ENCODE measurements at places on chromosomes 7 and 10.

- DNase-seq, result peak; percentile 76
Measured at GRCh38 chr10:118241229-118242137, 100.6 kb downstream of the FAM204A start.

DNA sequence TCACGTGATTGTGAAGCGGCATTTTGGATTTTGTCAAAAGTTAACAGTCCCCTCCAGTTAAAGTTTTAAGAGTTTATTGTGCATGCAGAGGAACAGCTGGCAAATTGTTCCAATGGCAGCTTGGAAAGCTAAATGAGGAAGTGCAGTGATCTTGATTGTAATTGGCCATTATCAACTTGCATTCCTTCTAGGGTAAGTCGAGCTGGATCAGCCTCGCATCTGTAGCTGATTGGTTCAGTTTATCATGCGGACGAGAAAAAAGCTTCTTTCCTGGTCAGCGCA is 566 bp downstream of the ZNF789 start:
- DNase-seq, result peak; percentile 93

DNA sequence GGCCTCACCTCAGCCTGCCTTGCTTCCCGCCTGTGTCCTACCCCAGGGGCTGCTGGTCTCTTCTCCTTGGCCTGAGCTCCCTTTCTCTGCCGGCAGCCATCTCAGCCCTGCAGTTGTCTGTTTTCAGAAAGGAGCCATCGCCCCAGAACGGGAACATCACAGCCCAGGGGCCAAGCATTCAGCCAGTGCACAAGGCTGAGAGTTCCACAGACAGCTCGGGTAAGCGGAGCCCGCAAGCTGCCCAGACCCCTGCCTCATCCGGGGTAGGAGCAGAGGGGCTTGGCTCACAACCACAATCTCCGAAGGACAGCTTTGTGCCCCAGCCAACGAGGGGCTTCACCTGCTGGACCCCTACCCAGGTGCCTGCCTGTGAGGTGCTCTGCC is 5.3 kb upstream of the DEPP1 start:
- no peak for DNase-seq

GRCh38 chr7:69739190-69739589 is 140.9 kb downstream of the AUTS2 start:
- no peak for DNase-seq

GRCh38 chr7:24703296-24703695 is 54.0 kb downstream of the GSDME start:
- no peak for DNase-seq

- no peak for DNase-seq
Measured at GRCh38 chr10:119406137-119406536, 136.4 kb downstream of the RGS10 start.

DNA sequence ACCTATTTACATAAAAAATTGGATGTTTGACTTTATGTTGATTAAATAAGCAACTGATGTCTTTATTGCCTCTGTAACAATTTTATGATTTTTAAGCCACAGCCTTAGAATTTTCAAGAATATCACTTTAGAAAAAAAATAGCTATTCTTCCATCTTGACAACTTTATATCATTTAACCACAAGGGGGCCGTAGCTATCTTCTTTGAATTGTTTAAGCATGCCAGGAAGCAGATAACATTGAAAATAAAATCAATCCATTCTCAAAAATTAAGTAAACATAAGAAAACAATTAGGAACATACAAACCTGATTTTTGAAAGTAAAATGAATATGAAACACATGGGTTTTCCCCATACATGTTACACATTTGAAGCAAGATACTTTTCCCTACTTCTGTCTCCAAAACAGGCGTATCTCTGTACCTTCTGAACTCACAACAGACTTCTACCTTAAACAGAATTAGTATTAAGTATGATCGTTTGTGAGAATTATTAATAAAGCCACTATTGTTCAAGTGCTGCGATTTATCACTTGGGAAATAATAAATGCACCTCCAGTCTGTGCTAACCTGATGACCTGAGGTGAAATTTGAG is 209.0 kb downstream of the CACNA2D1 start:
- DNase-seq, result peak; percentile 74

DNA sequence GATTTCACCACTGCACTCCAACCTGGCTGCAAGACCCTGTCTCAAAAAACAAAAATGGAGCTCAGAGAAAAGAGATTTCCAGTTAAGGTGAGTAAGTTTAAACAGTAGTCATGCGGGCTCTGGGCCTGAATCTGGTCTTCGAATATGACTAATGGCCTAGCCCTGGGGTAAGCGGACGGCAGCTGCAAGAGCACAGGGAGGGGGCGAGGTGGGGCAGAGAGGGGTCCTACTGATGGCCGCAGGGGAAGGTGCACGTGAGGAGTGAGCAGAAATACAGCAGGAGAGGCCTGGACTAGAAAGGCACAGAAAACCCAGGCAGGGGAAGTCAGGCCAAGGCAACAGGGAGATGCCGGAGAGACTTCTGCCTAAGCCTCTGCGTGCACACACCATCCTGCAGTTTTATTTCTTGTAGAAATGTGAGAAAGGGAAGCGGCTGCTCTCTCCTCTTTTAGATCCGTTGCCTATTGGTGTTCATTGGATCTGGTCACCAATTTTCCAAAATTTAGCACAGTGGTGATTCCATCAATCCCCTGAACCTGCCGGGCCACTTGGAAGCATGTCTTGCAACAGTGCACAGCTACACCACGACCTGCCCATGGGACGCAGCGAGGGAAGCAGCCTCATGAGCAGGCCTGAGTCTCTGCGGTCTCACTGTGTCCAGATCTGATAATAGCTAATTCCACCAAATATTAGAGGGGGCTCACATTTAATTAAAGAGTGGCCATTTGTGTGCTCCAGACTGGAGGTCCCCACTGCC is 139.0 kb downstream of the PAXIP1 start:
- DNase-seq, result no peak

DNA sequence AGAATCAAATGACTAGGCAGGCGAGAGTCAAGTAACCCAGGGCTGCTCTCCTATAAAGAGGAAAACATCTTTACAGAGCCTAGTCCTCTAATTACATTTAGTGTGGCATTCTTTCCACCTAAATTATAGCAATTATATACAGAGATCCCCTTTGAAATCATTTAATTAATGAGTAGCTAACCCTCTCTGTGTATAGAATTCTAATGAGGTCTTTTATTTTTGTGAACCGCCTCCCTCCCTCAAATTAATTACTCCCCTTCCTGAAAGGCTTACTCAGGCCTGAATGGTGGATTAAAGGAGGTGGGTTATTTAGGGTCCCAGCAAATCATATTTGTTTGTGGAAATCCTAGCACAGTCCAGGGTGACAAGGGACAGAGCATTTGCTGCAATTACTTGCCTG is 551.8 kb downstream of the SORCS3 start:
- DNase-seq, result no peak

DNA sequence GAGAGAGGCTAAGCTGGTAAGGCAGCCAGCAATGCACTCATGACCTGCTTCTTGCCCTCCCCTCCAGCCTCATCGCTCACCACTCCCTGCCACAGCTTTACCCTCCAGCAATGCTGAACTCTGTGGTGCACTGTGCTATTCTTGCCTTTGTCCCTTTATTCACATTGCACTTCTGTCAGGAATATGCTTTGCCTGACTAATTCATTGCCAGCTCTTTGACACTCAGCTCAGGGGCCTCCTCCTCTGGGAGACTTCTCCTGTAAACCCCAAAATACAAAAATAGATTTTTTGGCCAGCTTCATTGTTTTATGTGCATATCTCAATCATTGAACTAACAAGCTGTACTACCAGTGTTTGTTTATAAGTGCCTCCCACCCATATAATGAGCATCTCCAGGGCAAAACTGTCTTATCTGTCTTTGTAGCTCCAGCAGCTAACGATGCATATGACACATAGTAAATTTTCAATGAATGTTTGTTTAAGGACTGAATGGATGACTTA is 8.2 kb downstream of the CNNM1 start:
- no peak for DNase-seq

GRCh38 chr10:10901906-10902305 is 115.8 kb upstream of the CELF2 start:
- DNase-seq, result peak; percentile 15

DNA sequence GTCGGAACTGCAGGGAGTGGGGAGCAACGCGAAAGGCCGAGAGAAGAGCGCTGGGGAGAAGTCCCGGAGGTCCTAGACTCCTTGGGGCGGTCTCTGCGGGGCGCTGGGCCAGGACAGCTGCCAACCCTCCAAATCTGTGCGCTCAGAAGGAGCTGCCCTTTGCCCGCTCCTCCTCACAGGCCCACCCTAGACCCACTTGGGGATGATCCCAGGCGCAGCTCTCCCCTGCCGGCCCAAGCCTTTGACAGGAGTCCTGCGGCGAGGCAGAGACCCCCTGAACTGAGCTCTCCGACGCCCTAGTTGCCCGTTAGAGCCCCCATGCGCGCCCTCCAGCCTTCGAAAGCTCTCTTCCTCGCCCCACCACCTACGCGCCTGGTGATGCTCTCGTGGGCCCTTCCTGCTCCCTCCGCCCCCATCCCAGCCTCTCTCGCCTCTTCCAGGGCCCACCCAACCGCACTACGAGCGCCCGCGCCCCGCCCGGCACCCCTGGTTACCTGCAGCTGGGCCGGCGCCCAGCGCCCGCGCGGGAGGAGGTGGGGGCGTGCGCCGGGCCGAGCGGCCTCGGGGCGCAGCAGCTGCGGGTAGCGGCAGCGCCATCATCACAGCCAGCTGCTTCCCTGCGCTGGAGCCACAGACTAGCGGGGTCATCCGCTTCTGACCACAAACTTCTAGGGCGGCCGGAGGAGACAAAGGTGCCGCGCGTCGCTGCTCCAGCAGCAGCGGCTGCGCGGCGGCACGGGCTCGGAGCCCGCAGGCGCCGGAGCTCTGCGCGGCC is 353.4 kb downstream of the DNAJB6 start:
- DNase-seq, result no peak

DNA sequence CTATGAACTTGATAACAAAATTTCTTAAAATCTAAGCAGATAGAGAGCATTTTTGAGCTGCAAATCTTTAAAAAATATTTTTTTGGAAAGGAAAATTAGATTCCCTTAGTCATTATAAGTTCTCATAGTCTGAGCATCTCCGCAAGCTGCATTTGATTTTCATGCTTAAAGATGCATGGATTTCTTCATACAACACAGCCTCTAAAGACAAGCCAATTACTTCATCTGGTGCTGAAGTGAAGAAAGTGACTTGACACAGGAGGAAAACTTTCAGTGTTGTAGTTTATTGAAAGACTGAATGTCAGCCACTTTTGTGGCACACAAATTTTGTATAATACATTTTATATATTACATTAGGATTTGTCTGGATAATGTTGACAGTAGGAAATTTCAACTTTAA is 22.5 kb downstream of the SEMA3D start:
- DNase-seq, result no peak

- DNase-seq, result peak; percentile 94
Measured at GRCh38 chr10:74738985-74739567, 87.3 kb upstream of the KAT6B start.

GRCh38 chr7:103532955-103533354 is 86.9 kb upstream of the SLC26A5 start:
- no peak for DNase-seq

DNA sequence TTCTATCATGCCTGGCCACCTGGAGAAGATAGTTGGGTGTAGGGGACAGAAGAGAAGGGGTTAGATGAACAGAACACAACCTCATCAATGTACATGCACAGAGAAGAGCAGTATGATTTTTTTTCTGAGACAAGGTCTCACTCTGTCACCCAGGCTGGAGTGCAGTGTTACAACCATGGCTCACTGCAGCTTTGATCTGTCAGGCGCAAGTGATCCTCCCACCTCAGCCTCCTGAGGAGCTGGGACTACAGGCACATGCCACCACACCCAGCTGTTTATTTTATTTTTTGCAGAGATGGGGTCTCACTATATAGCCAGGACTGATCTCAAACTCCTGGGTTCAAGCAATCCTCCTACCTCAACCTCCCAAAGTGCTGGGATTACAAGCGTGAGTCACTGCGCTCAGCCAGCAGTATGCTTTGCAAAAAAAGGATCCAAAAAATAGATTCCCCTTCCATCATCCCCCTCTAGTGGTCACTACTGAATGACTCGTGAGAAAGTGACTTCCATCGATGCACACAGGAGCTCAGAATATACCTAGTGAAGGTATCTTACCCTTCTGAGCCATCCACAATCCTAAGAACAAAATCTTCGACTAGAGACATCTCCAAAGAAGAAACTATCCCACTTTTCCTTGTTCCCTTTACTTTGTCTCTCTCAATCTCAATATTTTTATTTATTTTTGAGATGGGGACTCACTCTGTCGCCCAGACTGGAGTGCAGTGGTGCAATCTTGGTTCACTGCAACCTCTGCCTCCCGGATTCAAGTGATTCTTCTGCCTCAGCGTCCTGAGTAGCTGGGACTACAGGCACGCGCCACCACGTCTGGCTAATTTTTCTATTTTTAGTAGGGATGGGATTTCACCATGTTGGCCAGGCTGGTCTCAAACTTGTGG is 21.0 kb downstream of the ZCWPW1 start:
- peak; percentile 87 for DNase-seq

- no peak for DNase-seq
Measured at GRCh38 chr7:113606325-113606724, 312.5 kb downstream of the PPP1R3A start.

DNA sequence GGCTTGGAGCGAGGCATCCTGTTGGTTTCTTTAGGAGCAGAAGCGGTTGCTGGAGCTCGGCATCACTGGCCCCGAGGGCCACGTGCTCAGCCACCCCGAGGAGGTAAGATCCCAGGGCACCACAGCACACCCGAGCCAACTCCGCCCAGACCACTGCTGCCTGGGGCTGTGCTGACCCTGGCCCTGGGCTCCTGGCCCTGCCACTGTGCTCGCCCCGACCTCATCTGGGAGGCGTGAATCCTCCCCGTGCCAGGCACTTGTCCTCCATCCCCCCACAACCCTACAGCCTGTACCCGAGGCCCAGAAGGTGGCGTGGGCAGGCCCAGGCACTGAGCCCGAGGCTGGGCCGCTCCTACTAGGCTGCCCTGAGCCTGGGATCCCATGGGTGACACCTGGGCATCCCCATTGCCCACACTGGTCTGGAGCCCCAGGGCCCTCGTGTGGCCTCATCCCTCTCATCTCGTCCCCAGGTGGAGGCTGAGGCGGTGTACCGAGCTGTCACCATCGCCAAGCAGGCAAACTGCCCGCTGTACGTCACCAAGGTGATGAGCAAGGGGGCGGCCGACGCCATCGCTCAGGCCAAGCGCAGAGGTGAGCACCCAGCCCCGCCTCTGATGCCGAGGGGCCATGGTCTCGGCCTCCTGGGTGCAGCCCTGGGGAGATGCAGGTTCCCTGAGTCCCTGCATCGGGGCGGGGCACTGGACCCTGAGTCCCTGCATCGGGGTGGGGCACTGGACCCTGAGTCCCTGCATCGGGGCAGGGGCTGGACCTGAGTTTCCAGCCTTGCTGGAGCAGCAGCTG is 11.8 kb downstream of the DPYSL4 start:
- DNase-seq, result no peak

DNA sequence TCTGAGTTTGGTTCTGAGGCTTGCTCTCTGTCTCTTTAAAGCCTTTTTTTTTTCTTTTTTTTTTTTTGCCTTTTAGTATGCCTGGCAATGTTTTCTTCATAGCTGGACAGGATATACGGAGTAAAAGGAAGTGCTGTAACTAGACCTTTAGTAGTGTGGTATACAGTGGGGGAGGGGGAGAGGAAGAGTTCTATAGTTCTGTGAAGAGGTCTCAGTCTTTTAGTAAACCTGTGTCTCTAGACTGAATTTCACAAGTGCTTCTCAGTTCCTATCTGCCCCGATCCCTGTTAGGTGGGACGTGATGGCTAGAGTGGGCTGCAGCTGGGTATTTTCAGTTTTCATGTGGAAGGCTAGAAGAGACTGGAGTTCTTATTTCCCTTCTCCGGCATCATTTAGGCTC is 3.1 kb upstream of the ABCC2 start:
- DNase-seq, result peak; percentile 80

GRCh38 chr10:124027031-124027611 is 66.3 kb downstream of the CHST15 start:
- no peak for DNase-seq

GRCh38 chr7:74503943-74504342 is 50.2 kb downstream of the GTF2IRD1 start:
- no peak for DNase-seq

GRCh38 chr7:131218727-131219128 is 108.9 kb upstream of the MKLN1 start:
- peak; percentile 63 for DNase-seq
